Fibroblast of lung (primary cell): ENCODE measurements at places on chromosomes 16 and 17.

- DNase-seq: no peak
Observed at GRCh38 chr17:76189247-76189646, 48.2 kb upstream of the FOXJ1 start.

DNA sequence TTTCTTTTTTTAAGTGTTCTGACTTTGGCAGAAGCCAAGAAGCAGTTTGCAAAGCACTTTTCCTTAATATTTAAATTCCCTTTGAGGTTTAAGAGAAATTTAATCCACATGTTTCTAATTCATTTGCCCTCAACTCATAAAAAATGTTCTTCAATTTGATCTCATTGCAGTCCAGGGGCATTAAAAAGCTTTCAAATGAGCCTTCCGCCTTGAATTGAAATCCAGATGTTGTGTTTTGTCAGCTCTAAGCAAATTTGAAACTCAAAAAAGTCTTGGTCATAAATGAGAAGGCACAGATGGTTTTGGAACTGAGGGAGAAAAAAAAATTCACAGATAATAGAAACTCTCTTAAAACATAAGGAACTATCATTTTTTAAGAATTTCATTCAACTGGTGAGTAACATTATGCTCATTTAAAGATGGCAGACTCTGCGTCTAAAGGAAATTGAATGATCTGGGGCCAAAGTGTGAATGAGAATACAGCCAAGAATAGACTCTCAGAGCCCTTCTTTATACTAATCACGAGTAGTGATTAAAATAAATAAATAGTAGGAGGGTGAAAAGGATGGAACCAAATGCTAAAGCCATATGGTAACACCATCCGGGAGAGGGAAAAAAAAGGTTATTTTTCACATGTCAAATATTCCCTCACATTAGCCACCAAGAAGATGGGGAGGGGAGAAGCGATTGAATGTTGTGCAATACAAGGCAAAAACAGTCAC is 1304.7 kb downstream of the CDH8 start:
- peak; percentile 7 for DNase-seq

DNA sequence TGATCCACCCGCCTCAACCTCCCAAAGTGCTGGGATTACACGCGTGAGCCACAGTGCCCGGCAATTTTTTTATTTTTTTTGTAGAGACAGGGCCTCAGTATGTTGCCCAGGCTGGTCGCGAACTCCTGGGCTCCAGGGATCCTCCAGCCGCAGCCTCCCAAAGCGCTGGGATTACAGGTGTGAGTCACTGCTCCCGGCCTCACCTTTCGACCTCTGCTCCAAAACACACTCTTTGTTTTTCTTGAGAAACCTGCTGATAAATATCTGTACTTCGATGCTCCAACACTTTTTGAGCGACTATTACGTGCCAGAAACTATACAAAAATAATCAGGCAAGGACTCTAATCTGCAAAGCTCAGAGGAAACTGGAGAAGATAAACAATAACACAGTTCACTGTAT is 1.0 kb downstream of the MED1 start:
- no peak for DNase-seq

GRCh38 chr17:45115871-45116270 is 16.4 kb downstream of the PLCD3 start:
- DNase-seq: peak; percentile 58

- DNase-seq: no peak
Observed at GRCh38 chr16:74892574-74893461, 92.1 kb downstream of the WDR59 start.

DNA sequence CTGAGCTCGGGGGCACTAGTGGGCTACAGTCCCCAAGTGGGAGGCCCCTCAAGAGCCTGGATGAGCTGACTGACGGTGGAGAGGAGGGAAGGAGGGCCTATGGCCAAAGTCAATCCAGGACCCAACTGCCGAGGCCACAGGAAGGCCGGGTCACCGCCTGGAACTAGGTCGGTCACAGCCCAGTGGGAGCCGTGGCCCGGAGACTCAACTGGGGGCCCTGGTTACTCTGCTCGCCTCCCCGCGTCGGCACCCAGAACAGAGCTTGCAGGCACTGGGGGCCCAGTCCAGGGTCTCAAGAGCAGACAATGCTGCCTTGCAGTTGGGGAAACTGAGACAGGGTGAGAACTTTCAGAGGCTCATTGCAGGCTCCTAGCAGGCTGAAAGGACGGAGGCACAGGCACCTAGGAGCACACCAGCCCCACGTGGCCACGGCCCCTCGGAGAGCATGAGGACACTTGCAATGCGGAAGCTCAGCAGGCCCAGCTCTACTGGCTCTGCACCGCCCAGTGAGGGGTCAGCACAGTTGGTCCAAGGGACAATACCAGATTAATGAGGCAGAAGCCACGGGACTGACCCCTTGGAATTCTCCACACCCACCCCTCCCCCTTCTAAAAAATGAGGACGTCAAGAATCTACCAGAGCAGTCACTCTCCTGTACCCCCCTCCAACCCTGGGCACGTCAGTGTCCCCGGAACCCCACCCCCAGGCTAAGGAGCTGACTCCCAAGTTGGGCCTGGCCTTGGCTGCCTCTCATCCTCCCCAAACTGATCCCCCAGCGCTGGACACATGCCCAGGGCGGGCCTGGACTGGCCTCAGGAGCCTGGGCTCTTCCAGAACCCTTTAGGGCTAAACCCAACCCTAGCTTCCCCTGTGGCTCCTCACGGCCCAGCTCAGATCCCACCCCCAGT is 2.2 kb downstream of the HS3ST6 start:
- no peak for DNase-seq

DNA sequence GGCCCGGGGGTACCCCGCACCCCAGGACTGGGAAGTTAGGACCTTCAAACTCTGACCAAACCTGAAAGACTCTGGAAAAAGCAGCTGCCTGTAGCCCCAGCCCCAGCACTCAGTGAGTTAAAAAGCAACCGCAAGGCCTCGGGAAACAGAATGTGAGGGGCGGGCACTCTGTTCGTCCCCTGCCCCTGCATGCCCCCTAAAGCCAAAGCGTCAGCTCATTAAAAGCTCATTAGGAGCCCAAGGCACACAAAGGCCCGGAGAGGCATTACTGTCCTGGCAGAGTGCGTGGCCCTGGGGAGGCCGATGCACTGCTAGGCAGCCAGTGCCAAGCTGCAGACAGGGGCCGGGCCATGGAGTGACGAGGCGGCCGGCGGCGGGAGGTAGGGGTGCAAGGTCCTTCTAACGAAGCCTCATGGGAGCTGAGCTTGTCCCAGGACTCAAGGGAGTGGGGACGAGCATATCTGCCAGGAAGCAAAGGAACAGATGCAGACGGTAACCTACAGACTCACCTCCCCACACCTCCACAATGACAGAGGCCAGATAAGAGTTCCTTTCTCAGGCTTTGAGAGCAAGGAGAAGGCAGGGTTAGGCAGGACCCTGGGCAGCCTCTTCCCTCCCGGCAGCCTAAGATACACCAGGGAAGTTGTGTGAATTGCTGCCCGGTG is 116.8 kb downstream of the ENGASE start:
- DNase-seq: no peak

DNA sequence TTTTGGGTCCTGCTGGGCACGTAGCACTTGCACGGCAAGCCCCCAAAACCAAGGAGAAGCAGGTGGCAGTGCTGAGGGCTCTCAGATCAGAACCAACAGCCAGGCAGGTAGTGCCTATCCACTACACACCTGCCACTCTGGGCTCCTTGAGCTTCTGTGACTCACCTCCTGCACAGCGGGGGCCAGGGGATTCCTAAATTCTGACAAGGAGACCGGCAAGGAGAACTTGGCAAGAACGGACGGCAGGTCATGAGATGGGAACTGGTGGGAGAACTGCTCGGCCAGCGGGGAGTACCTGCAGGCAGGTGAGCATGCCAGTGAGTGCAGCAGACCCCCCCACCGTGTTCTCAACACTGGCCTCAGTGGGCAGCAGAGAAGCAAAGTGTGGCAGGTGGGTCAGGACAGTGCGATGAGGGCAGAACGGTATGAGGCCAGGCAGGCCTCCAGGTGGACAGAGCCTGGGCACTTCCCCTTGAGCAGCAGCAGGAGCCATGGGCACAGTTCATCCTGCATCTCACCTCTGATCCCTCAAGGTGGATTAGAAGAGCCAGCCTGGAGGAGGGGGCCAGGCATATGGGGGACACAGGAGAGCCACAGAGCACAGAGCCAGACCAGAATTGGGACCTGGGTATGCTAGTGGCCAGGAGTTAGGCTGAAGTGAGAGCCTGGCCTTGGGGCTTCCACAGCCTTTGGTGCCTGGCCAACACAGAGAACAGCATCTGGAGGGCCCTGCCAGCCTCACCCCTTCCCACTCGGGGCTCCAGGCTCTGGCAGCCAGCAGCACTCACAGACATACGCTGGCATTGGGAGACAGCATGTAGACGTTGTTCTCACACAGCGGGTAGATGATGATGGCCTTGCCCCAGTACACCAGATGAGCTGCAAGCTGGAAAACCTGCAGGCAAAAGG is 14.7 kb downstream of the MPG start:
- DNase-seq: no peak

GRCh38 chr17:4987767-4988567 is 492 bp upstream of the CAMTA2 start:
- peak; percentile 20 for DNase-seq

GRCh38 chr17:80247561-80247960 is 13.1 kb upstream of the RNF213 start:
- DNase-seq: no peak

DNA sequence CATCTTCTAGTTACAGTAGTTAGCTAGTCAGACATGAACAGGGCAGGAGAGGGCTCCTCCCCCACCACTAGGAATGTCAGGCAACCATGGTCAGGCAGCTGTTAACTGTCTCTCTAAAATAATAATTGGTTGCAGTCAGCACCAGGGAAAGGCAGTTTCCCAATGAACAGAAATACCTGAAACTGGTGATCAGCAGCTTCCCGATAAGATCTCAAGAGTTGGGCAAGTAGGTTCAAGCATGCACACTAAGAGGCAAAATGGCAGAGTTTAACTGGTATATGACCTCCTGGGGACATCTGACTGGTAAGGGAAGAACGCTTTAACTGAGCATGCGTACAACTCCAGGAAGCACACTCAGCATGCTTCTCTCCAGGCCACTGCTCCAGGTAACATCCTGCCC is 12.6 kb upstream of the XYLT1 start:
- peak; percentile 12 for DNase-seq

- DNase-seq: no peak
Observed at GRCh38 chr16:15970202-15970601, 20.8 kb downstream of the ABCC1 start.

- DNase-seq: peak; percentile 20
Observed at GRCh38 chr16:5024632-5025031, 9.1 kb downstream of the NAGPA start.

DNA sequence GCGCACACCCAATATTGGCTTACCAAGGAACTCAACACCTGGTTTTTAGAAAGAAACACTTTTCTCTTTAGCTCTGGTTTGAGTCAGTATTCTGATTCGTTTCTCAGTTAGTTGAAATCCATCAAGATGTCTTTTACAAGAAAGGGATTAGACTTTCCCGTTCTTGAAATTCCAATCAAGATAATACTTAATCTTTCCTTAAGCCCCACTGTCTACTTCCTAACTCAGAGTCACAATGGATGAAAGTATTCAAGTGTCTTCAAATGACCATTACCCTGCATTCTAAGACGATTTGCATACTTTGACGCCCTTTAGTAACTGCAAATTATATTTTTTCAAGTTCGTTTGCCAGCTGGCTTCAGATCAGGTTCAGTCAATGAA is 189.8 kb downstream of the USP22 start:
- no peak for DNase-seq

DNA sequence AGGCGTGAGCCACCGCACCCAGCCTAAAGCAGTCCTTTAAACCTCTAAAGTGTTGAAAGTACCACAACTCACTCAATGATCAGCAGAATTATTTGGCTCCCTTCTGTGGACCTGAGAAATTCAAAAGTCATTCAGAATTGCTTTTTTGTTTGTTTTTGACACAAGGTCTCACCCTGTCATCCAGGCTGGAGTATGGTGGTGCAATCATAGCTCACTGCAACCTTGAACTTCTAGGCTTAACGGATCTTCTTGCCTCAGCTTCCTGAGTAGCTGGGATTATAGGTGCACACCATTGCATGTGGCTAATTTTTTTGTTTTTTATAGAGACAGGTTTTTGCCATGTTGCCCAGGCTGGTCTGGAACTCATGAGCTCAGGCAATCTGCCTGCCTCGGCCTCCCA is 44.3 kb downstream of the TRAF4 start:
- no peak for DNase-seq

DNA sequence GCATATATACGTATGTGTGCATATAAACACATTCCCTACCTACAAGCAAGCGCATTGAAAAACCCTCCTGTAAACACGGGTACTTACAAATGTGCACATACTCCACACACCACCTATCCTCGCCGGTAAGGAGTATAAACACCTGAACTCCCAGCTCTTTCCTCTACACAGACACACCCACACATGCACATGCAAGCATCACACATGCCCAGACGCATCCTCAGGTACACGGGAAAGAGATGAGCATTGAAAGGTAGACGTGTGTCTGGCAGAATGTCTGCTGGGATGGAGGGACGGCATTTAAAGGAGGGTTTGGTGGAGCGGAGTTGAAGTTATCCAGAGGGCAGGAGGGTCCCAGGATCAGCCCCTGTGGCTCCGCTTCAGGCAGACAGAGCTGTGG is 4.7 kb upstream of the SMTNL2 start:
- DNase-seq: no peak

- peak; percentile 4 for DNase-seq
Observed at GRCh38 chr17:63911657-63912100, 621 bp upstream of the CSHL1 start.

DNA sequence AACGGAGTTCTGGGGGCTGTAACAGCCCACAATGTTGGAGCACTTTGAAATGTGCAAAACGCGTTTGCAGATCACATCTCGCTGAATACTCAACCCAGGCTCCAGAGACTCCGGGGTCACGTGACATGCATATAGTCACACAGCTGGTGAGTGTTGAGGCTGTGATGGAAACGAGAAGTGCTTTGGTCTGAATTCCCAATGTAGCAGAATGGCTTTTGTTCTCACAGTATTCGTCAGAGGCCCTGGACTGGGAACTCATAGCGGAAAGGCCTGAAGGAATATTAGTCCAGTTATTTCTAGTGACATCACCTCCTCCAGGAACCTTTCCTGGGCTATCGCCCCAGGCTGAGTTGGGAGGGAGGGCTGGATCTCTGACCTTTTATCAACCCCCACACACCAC is 95.8 kb upstream of the CRHR1 start:
- DNase-seq: no peak

GRCh38 chr16:84268291-84269040 is 26.2 kb upstream of the WFDC1 start:
- no peak for DNase-seq

DNA sequence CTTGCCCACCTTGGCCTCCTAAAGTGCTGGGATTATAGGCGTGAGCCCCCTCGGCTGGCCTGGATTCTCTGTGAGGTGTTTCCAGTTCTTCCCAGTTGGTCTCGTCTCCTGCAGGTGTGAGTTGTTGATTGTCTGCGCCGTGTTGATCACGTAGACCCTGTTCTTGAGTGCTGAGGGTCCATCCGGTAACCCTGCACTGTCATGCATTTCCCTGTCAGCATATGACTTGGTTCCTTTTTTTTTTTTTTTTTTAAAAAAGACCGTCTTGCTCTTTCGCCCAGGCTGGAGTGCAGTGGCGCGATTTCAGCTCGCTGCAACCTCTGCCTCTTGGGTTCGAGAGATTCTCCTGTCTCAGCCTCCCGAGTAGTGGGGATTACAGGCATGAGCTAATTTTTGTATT is 17.3 kb downstream of the MGRN1 start:
- no peak for DNase-seq
